ENCODE measurements at places on chromosomes 1 and 21.

DNA sequence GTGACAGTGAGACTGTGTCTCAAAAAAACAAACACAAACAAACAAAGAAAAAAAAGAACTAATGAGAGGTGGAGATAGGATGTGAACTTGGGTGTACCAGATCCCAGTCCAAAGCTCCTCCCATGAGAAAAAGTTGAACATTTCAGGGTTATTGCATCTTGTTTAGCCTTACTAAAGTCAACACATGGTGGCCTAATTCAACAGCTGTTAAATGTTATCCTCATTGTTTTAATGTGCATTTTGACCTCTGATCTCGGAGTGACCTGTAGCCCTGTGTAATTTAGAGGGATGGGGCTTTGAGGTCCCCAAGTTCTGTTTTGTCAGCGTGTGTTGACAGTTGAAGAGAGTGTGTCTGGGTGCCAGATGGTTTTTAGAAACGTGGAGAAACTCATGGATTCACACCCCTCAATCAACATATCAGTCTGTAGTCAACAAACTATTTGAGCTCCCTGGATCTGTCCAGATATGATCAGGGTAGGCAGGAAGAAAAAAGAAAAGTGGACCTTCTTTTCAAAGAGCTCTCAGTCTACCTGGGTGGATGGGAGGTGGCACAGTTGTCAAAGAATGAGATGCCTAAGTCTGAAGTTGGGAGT, 34.7 kb downstream of the PTPRU start:
- DNase-seq = no peak

DNA sequence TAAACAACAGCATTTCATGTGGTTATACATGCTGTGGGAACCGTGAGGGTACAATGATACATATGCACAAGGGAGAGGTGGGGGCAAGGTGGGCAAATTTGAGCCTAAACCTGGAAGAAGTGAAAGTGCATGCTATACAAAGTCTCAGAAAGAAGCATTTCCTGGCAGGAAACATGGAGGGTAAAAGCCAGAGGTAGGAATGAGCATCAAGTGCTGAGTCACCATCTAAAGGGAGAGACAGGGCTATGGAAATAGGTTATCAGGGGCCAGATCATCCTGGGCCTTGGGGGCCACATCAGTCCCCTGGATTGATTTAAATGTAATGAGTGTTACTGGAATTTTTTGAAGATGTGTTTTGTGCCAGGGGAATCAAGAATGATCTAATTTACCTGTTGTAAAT, 60.1 kb upstream of the DAB1 start:
- DNase-seq = no peak

- no peak for DNase-seq
Measured at GRCh38 chr1:180190091-180190490, 35.4 kb downstream of the QSOX1 start.

DNA sequence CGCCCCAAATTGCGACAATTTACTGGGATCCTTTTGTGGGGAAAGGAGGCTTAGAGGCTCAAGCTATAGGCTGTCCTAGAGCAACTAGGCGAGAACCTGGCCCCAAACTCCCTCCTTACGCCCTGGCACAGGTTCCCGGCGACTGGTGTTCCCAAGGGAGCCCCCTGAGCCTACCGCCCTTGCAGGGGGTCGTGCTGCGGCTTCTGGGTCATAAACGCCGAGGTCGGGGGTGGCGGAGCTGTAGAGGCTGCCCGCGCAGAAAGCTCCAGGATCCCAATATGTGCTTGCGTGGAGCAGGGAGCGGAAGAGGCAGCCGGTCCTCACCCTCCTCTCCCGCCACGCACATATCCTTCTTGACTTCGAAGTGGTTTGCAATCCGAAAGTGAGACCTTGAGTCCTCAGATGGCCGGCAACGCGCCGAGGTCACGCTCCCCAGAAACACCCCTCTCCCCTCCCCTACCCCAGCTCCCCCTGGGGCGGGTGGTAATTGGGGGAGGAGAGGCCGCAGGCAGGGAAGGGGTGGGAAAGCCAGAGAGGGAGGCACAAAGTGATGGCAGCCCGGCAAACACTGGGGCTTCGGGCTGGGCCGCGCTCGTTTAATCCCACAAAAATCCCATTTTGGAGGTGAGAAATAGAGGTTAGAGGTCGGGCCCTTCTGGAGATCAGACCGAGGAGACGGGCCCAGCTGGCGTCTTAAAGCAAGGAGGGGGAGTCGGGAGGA, 6.2 kb downstream of the SIM2 start:
- DNase-seq = no peak

GRCh38 chr1:220013497-220013896, 32.8 kb downstream of the EPRS1 start:
- no peak for DNase-seq

GRCh38 chr1:59485171-59485570, 188.3 kb downstream of the FGGY start:
- DNase-seq = no peak

DNA sequence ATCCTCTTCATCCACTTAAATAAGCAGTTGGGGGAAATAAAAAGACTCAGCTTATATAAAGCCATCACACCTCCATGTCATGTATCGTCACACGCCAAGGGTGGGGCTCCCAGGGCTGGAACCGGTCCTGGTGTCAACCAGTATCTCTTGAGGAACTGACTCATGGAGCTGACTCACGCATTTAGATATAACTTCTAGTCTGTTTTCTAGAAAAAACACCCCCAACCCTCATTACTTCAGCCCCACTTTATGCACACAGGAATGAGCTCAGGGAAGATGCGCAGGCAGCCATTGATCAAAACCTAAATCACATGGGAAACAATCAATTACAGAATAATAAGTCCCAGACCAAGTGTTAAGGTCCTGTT, 6.9 kb upstream of the IL22RA1 start:
- DNase-seq = peak; percentile 52

GRCh38 chr1:192639607-192640368, 3.8 kb downstream of the RGS13 start:
- no peak for DNase-seq

DNA sequence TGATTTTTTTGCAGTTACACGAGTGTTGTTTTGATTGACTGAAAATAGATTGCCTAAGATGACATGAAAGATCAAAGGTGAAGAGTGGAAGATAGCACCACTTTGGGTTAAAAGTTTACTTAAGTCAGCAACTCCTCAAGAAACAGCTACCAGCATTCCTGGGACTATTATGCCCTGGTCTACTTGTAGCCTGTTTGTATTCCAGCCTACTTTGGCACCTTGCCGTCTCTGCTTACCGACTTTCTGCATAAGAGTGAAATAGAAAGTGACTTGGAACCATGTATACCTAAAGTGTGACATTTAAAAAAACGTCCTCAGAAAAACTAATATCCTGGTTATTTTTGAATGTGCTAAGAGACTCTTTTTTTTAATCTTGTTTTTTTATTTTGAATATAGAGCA, 631.5 kb upstream of the PTBP2 start:
- DNase-seq = no peak

GRCh38 chr1:110173466-110174105, 23.3 kb downstream of the SLC6A17 start:
- no peak for DNase-seq

DNA sequence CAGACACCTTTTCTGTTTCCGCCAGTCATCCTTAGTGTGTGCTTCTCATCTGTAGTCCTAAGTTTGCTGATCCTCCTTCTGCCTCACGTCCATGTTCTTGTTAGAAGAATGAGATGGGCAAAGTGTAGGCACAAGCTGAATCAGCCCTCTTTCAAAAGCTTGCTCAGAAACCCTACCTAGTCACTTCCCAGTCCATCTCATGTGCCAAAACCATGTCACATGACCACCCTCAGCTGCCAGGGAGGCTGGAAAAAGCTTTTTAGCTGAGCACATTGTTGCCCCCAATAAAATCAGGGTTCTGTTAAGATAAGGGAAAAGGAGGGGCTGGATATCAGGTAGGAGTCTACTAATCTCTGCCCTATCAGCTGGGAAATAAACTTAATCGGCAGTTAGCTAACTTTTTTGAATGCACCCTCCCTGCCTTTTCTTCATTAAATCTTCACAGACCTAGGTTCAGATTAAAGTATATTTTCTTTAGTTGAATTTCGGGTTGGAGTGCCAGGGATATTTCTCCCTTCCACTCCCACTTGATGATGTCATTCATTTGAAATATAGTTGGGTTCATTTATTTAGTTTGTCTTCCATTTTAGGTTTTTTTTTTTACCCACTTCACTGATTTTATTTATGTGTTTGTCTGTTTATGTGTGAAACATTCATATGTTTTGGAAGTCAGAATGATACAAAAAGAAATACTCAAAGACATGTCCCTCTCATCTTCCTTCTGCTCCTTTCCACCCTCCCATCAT, 129.2 kb downstream of the ROR1 start:
- DNase-seq = no peak

DNA sequence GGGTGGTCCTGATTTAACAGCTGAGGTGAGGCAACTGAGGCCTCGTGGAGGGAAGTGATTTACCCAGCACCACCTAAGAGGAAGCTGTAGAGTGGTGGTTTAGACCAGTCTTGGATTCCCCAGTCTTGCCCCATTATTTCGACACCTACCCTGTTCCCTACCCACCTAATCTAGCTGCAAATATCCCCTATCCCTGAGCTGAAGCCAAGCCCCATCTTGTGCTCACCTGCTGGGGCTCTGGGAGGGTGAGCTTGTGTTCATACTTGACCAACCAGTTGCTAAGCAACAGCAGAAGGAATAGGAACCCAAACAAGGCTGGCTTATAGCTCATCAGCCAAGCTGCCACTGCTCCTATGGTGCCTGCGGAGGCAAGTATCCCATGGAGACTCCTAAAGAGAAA, 2.0 kb downstream of the TEX46 start:
- DNase-seq = no peak

GRCh38 chr1:205064301-205064700, 20.0 kb downstream of the TMEM81 start:
- no peak for DNase-seq

- DNase-seq = no peak
Measured at GRCh38 chr1:85343612-85344255, 67.3 kb upstream of the BCL10 start.

- no peak for DNase-seq
Measured at GRCh38 chr1:27408151-27408550, 15.7 kb downstream of the GPR3 start.

Measured in stimulated activated CD4-positive, alpha-beta T cell treated with anti-CD3 and anti-CD28 coated beads, Interleukin-2, amount 100 ng/mL, for 4 hours (primary cell).